ENCODE measurements at places on chromosomes 2 and 18. TPM values are rescaled to one million over a fixed set of nuclear protein-coding genes. Genes with fewer than 3 reads are reported as not detected.

DNA sequence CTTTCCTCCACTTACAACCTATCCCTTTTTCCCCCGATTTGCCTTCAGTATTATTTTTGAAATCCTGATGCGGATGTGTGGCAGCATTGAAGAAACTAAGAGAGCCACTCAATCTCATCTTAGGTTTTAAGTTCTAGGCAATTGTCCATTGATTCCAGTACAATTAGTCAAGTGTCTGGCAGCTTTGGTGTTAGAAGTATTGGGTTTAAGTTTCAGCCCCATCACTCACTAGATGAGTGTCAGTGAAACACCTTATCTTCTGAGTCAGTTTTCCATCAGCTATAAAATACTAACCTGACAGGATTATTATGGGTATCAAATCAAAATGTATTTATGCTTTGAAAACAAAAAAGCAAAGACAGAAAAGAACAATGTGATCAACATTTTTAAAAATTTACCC is 16.8 kb upstream of the CUL3 start:
- DNase-seq = no peak

- no peak for DNase-seq
Observed at GRCh38 chr2:26174691-26175465, 2.0 kb downstream of the GAREM2 start.

GRCh38 chr2:64537991-64538390 is 13.9 kb downstream of the AFTPH start:
- no peak for DNase-seq

Gene CCDC74B
- 1.7 TPM for total RNA-seq

- no peak for DNase-seq
Observed at GRCh38 chr2:240745962-240746361, 54.3 kb downstream of the AQP12A start.

All from umbilical cord (tissue), 2 donors.